SIG-M5 (cell line): ENCODE measurements at places on chromosomes 7 and 10.
A peak's percentile ranks its signal among the peaks of the same experiment; 100 is the strongest.

DNA sequence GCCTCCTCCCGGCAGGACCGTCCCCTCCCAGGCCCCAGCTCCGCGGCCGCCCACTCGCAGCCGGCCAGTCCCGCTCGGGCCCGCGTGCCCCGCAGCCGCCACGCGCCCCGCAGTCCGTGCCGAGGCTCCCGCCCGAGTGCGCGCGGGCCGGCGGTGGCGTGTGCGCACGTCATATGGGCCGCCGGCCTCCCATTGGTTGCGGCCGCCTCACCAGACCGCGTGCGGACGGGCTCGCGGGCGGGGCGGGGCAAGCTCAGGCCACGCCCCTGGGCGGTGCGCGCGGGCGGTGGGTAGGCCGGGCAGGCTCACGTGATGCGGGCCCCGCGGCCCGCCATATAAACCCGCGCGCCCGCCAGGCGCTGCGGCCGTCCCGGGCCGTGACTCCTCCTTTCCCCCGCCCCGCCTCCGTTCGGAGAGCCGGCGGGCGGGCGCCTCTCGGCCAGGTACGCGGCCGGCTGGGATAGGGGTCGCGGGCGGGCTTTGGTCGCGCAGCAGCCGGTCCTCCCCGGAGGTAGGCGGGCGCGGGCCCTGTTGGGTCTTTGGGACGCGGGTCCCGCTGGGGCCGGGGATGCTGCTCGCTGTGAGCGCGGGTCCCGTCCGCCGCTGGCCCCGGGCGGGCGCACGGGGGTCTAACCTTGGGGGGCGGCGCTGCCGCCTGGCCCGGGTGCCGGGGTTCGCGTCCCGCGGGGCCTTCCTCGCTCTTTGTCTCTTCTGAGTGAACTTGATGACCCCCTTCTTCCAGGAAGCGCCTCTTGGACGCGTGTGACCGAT lies at the start of gene INSIG1:
TSS of gene INSIG1 (plus strand) at position 362 of the 771 bp plus-strand sequence. CDS start at position 770, 408 bp downstream.
- DNase-seq, result peak; percentile 8

GRCh38 chr7:141072548-141073172 lies 1.2 kb upstream of the TMEM178B start:
- no peak for DNase-seq

DNA sequence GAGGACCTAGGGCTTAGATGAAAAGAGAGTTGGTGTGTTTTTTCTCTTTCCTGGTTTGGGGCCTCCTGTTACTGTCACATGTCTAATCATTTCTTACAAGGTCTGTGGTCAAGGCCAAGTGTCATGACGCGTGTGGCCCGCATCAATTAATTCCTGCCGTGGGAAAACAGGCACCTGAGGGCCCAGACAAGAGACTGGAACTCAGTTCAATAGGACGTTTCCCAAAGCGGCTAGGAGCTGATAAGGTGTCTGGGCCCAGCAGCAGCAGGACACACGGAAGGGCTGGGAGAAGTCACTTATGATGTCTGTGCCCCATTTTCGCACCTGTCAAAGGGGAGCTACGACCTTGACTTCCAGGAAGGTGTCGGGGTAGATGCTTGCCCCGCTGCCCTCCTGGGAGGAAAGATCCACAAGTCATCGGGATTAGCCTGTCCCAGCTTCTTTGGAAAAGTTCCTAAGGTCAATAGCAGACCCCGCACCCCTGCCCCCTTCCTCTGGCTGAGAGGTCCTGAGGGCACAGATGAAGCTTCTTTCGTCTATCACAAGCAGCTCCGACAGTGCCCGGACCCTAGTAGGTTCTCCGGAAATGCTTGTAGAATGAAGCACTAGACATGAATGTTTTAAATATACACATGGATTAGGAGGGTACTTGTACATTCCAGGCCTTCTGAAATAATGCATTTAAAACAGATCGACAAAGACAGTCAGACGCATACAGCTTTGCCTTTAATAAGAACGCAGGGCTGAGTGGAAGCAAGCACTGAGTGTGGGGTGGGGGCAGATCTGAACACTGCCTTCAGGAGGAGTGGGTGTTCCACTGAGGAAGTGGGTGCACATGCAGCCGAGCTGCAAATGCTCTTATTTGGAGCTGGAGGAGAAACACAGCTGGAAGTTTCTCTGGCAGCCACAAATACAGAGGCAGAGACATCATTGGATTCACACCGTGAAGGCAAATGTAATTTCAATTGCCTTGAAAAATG lies 237.5 kb upstream of the GRB10 start:
- no peak for DNase-seq

GRCh38 chr7:85567983-85568382 lies 381.1 kb upstream of the SEMA3D start:
- DNase-seq, result no peak
